Stimulated activated CD4-positive, alpha-beta T cell treated with anti-CD3 and anti-CD28 coated beads, Interleukin-1b, Interleukin-23, amount 100 ng/mL, for 24 hours (primary cell): ENCODE measurements at places on chromosomes 7 and 10.

DNA sequence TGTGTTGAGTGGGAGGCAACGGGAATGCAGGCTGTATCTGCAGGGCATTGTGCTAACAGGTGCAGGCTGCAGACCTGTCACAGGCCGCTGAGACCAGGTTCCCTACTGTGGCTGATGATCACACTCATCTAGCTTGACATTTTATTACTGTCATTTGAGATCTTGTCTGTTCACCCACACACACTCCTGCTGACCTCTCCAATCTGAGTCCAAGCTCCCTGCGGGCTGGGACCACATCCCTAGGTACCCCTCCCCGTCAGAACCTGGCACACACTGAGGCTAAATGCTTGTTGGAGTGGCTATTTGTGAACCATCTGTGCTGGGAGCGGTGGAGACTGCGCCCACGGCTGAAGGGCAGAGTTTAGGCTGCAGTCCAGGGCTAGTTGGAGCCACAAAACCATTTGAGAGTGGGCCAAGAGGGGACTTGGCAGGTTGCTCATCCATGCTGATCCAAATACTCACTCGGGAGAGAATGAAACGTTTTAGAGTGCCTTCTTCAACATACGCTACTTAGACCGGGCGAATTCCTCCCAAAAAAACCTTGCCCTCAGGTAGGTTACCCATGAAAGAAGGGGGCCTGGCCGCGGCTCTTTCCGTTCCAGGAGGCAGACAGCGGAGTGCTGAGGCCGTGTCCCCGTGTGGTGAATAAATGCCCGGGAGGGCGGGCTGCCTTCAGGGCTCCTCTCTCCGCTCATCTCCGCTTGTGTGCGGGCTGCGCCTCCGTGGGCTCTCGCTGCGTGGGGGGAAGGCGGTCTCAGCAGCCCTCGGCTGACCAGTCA, 164.4 kb downstream of the RGS10 start:
- DNase-seq: no peak

DNA sequence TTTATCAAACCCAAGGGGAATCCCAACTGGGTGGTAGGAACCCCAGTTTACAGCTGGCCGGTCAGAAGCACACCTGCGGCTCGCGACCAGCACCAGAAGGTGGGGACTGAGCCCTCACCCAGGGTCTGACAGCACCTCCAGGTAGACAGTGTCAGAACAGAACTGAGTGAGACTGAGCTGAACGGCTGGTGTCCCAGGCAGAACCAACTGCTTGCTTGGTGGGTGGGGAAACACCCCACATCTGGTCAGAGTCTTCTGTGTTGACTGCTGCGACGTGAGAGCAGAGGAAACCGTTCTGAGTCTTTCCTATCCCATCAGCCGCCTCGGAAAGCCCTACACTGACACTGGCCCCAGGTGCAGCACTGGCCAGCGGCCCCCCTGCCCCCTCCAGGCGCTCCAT, 160.7 kb downstream of the MAD1L1 start:
- no peak for DNase-seq

- DNase-seq: no peak
Observed at GRCh38 chr10:79252450-79252849, 94.8 kb upstream of the PPIF start.

DNA sequence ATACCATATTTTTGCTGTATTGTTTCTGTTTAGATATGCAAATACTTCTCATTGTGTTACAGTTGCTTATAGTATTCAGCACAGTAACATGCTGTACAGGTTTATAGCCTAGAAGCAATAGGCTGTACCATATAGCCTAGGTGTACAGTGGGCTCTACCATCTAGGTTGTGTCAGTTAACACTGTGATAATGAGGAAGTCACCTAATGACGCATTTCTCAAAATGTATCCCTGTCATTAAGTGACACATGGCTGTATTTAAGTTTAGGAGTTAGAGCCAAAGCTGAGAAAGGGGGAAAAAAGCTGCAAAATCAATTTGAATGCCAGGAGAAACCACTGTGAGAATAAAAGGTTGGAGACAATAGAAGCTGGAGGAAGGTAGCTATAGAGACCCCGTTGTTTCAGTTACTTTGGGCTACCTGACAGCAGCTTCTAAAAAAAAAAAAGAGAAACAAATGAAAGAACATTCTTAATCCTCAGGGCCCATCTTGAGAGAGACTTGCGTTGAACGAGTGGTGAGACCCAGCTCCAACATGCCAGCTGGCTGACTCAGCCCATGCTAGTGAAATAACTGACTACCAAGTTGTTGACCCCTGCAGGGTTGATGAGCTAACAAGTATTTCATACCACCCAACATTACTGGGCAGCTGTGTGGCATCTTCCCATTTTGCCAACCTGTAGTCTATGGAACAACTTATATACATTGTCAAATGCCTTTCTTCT, 8.7 kb downstream of the STARD3NL start:
- DNase-seq: no peak

DNA sequence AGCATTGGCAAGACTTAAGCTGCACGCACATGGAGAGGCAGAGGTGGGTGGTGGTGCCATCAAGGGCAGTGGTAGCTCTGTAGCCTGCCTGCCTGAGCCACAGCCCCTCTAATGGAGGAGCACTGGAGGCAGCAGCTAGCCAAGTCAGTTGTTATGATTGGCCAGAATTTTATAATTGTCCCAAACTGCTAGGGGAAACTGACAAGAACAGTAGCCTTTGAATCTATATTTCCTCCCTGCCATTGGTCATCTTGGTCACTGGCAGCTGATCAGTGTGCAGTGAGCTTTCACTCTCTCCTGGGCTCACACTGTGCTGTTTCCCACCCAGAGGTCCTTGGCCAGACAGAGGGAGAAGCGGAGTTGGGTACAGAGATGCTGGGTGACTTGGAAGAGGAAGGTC, 9.6 kb upstream of the ZNF783 start:
- DNase-seq: no peak

DNA sequence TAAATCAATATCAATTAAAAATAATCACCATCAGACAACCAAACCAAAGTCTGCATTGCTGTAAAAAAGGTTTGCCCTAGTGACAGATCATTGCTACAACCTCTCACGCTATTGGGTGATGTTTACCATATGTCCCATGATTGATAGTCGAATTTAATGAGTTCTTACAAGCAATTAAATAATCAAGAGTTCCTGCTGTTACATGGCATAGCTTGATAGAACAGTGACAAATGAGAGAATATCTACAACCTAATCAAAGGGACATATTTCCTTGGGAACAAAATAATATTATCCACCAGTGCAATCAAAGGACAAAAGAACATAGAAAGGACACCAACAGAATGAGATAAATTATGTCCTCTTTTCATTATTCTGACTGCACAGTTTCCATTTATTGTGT, 387.4 kb downstream of the ETV1 start:
- no peak for DNase-seq

DNA sequence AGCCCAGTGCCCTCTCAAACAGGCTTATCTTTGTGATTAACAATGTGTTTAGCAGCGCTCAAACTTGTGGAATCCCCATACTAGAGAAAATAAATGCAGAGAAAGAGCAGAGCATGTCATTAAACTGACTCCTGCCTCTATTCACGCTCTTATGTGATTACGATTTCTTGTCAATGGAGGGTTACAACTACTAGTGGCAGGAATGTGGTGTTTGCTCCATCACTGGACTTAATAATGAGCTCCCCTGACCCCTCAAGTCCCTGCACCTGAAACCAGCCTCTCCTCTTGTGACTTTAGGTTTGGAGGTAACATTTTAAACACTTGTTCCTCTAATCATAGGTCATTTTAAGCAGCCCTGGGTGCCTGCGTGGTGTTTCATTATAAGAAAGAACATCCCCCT, 121.9 kb downstream of the PLPP4 start:
- DNase-seq: no peak

GRCh38 chr10:23441251-23441650, 2.4 kb downstream of the OTUD1 start:
- DNase-seq: no peak

DNA sequence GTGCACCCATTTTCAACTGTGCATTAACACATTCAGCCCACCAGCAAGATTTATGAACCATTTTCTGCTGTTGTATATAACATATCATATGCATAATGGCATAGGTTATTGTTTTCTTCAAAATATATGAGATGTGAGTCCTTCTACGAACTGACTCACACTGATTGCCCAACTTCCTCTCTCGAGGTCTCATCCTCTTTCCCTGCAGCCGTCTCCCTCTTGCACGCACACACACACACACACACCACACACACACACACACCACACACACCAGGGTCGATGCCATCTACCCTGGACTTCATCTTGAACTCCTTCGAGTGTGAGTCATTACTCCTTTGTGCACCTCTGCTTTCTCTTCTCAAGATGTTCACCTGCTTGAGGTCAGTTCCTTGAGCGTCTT, 36.7 kb downstream of the EGFR start:
- DNase-seq: no peak

GRCh38 chr10:101075775-101076174, 14.0 kb downstream of the KAZALD1 start:
- no peak for DNase-seq

DNA sequence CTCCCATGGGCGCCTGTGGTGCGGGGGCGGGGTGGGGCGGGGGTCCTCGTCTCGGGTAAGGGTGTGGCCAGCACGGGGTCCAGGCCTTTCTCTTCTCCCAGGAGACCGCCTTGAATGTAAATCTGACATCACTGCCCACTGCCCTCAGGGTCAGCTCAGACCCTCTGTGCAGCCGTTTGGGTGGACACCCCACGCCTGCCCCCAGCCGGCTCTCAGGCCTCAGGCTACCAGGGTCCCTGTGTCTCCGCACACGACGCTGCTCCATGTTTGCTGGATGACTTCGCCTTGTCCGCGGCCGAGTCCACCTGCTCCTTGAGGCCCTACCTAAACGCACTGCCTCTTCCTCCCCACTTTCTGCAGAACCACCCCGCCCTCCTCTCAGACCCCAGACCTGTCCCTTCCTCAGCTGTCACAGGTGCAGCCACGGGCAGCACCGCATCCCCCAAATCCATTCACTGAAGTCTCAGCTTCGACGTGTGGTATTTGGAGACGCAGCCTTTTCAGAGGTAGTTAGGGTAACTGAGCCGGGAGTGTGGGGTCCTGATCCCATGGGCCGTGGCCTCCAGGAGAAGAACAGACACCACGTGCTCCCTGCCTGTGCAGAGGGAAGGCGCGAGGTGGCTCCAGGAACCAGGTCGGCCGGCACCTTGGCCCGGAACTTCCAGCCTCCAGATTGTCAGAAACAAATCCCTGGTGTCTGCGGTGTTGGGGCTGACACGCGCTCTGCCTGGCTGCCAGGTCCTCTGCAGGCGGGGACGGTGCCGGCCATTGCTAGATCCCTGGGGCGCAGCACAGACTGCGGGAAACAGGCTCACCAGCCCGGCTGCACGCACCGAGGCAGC, 97.4 kb upstream of the DIP2C start:
- no peak for DNase-seq
